Astrocyte of the spinal cord (primary cell): ENCODE measurements at places on chromosomes 4 and X.
A peak's percentile ranks its signal among the peaks of the same experiment; 100 is the strongest.

- peak; percentile 41 for DNase-seq
Measured at GRCh38 chr4:11710453-11711093, 281.9 kb upstream of the HS3ST1 start.

DNA sequence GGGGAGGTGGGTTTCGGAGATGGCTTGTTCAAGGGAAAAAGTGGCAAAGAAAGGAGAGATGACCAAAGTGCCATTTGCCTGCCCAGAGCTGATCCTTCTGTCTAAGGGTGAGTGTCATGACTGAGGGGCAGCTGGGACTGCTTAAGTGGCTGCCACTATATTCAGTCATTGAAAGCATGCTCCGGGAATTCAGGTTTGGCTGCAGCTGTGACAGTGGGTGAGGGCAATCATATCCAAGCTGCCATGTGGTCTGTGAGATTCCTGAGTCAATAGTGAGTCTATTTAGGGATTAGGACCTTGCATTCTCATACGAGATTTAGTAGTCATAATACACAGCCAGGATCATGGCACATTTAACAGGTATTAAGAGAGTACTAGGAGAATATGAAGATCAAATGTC is 138.8 kb upstream of the BANK1 start:
- no peak for DNase-seq

DNA sequence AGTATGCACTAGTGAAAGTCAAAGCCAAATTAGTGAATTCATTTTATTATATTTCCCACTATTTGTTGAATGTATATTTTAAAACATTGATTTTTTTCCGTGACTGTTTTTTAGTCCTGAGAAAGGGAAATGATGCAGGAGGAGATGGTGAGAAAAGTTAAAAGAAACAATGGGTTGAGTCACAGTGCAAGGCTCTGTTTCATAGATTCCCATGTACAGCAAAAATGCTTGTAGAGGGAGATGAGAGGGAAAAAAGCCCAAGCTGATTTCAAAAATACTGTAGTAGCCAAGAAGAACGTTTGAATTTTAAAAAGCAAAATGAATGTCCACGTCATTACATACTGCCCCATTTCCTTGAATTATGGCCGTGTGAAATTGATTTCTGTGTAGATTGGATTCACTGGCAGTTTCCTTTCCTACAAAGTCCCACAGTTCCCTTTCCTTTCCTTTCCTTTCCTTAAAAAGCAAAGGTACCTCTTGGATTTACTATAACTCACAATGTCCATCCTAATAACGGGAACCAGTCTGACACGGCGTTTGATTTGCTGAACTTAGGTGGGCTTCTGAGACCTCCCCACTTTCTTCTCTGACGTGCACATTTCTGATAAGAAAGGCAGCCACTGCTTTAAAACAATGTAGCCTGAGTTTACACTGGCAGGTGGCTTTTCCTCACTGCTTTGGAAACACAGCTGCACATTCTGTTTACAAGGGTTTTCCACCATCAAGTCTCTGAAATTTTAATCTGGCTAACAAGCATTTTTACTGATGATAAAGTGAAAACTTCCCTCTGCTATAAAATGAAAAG is 63.7 kb downstream of the SPCS3 start:
- DNase-seq: peak; percentile 72

GRCh38 chr4:145609481-145610427 is 9.4 kb upstream of the MMAA start:
- peak; percentile 74 for DNase-seq

GRCh38 chrX:63466690-63467089 is 115.6 kb upstream of the SPIN4 start:
- DNase-seq: no peak

DNA sequence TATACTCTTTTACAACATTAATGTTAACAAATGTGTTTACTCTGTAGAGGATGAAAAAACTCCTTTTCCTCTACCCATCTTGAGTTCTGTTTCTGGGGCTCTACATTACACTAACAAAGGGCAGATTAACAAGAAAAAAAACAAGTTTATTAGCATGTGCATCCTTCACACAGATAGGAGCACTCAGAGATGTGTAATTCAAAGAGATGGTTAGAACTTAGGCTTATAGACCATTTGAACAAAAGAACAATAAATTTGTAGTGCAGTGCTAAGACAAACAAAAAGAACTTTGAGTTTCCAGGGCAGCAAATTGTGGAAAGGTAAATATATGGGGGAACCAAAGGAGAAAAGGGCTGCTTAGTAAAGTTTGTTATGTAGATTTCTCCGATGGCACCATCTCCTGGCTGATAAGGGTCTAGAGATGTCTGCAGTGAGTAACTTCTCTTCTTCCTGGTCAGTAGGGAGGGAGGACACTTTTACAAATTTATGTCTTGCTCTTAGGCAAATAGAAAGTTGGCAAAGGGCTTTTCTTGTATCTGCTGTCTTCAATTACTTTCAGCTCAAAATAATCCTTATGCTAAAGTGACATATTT is 1249.9 kb upstream of the TENM3 start:
- no peak for DNase-seq

DNA sequence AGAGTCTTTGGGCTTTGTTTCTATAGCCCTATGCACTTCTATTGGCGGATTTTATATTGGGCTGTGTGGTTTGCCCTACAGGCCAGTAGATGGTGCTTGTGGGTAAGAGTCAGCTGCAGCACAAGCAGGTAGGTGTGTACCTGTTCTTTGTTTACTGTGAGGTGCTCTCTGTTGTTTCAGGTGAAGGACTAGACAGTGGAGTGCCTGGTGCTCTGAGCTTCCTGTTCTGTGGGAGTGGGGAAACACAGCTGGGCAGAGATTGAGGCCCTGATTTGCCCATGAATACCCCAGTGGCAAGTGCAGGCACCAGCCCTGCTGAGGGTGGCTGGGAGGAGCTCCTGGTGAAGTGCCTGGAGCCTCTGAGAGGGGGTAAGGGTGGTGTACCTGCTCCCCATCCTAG is 26.3 kb upstream of the UCP1 start:
- DNase-seq: no peak

- DNase-seq: peak; percentile 82
Measured at GRCh38 chr4:88616275-88617150, 24.2 kb downstream of the HERC3 start.

DNA sequence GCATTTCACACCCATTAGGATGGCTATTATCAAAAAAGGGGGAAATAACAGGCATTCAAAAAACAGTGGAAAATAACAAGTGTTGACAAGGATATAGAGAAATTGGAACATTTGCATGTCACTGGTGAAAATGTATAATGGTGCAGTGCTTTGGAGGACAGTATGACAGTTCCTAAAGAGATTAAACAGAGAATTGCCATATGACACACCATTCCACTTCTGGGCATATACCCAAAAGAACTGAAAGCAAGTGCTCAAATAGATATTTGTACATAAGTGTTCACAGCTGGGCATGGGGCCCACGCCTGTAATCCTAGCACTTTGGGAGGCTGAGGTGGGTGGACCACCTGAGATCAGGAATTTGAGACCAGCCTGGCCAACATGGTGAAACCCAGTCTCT is 348.1 kb downstream of the NR3C2 start:
- no peak for DNase-seq

- DNase-seq: no peak
Measured at GRCh38 chrX:65900850-65901844, 138.7 kb downstream of the VSIG4 start.

DNA sequence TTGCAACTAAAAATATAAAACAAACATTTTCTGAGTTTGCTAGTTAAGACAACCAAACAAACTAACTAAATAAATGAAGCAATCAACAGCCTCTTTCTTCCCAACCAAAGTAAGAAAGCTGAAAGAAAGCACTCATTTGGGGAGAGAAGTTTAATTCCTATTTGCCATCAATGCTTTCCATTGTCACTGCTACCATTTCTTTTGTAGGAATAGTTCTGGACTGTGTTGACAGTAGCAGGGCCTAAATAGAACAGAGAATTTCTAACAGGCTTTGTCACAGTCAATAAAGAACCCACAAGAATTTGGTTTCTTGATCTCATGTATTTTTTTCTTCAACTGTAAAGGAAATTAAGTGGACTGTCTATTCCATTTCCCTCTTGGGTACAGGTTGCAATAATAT is 1886.4 kb upstream of the TENM3 start:
- DNase-seq: peak; percentile 39

- DNase-seq: no peak
Measured at GRCh38 chrX:156003486-156004185, 6.1 kb downstream of the IL9R start.

DNA sequence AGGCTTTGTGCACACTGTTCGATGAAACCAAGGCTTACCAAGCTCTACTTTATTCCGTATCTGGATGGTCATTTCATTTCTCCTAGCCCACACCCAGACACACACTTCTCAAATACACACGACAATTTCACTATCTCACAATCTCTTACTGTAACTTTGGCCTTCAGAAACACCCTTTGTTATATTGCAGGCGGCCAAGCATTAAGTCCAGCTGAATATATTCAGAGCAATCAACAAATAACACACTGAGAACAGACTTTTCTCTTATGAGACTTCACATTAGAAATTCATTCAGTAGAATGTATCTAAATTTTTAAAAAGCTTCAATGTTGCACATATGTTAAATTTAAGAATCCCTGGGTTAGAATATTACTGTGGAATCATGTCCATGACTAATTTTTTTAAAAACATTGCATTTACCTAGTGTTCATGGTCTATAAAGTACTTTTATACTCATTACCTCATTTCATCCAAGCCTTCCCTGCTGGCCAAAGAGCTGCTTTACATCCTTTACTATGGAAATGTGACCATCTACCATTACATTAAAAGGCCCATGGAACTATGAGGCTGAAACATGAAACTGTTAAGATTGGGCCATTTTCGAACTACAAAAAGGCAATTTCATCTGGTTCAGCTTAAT is 10.5 kb upstream of the MAGEB17 start:
- DNase-seq: no peak

- DNase-seq: no peak
Measured at GRCh38 chr4:170769862-170770261, 680.1 kb upstream of the AADAT start.

GRCh38 chr4:117084866-117085701 is at the start of gene TRAM1L1:
TSS of gene TRAM1L1 (minus strand) at chr4:117085576. CDS start at chr4:117085393, 183 bp downstream.
- peak; percentile 79 for DNase-seq

- peak; percentile 40 for DNase-seq
Measured at GRCh38 chr4:26235500-26235899, 85.3 kb upstream of the RBPJ start.

DNA sequence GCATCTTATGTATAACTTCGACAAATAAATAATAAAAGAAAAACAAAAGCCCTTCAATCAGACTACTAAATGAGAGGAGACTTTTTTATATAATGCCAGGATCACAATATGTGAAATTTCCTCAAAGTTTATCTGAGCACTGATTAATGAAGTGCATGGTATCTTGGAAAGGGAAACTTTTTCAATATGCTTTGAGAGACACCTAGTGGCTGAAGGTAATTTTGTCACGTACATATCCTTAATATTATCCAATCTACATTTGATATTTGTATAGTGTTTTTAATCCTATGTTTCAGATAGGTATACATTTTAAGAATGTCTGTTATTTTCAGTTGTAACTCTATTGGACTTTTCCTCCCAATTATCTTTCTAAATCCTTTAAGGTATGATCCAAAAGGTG is 146.8 kb downstream of the KLHL4 start:
- DNase-seq: peak; percentile 39

DNA sequence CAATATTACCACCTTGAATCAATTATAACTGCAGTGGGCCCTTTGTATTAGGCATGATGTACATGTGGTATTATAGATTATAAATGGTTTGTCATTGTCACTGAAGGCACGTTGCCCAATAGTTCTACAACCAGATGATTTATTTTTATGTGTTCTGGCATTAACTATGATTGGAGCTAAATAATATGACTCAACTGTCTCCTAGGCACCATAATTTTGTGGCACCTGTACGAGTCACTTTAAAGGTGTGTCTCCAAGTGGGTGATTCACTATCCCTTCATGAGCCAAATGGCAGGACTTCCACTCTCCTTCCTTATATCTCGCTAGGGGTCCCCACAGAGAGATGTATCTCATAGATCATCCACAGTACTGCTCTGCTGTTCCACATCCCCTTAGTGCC is 6.1 kb upstream of the SMPX start:
- DNase-seq: no peak

- DNase-seq: no peak
Measured at GRCh38 chrX:81301877-81302276, 100.0 kb downstream of the SH3BGRL start.

DNA sequence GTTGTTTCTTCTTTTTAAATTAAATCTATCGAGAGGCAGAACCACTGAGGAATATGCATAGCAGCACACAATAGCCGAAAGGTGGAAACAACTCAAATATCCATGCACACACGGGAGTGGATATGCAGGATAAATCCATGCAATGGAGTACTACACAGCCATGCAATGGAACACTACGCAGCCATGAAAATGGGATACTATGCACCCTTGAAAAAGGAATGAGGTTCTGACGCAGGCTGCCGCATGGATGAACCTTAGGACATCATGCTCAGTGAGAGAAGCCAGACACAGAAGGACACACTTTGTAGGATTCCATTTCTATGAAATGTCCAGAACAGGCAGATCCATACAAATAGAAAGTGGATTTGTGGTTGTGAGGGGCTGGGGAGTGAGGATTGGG is 18.4 kb upstream of the P2RY8 start:
- no peak for DNase-seq

DNA sequence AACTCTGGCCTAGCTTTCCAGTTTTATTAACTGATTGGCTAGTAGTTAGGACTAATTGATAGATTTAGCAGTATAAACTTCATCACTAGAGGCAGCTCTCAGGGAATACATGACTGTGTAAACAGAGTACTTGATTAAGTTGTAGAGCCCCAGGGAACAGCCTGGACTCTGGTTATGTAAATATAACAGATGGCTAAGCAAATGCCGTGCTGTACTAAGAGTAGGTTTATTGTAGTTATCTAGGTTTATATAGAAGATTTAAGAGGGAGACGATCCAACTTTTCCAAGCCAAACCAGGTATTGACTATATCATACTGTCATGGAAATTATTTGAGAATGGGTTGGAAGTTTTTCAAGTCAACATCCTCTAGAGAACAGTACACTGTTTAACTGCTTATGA is 463.4 kb upstream of the GRID2 start:
- DNase-seq: no peak

GRCh38 chrX:68190799-68191198 is 242.5 kb downstream of the OPHN1 start:
- no peak for DNase-seq

- DNase-seq: peak; percentile 72
Measured at GRCh38 chr4:83771113-83771705, 235.3 kb downstream of the GPAT3 start.

DNA sequence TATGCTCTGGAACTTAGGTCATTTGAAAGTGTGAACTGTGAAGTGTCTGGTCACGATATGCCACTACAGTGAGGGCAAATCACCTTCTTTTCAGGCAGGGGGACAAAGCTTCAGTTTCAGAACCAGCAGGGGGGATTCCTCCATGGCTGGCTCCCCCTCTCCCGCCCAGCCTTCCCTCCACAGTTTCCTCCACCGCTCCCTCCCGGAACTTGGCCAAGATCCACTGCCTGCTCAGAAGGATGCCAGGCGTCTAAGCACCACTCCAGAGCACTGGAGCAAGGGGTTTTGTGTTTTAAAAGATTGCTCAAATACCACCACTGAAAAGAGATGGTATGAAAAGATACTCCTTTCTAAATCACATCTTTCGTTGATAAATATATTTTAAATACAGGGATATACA is 126.9 kb downstream of the ELOVL6 start:
- no peak for DNase-seq
